ENCODE measurements at places on chromosomes 7 and 10.

- DNase-seq: no peak
These were observed 119.5 kb downstream of the CFAP58 start for GRCh38 chr10:104472957-104473745.

DNA sequence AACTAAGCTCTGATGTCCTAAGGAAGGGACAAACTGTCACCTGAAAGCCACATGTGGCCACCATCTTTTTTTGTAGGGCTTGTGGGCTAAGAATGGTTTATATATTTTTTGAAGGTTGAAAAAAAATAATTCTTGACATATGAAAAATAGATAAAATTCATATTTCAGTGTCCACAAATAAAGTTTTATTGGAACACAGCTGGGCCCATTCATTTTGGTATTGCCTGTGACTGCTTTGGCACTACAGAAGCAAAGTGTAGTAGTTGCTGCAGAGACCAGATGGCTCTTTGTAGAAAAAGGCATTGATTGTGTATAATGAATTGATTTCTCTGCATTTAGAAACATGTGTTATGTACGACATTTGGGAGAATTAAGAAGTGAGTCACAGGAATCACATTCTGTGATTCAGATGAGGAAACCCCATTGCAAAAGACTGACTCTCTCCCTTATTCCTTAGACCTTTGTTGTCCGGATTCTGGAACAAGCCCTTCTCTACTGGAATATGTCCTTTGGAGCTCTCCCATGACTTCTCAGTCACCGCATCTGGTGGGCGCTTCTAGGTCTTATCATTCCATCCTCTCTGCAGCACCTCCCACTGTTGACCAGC lies 438.7 kb downstream of the LRMDA start:
- DNase-seq: no peak

DNA sequence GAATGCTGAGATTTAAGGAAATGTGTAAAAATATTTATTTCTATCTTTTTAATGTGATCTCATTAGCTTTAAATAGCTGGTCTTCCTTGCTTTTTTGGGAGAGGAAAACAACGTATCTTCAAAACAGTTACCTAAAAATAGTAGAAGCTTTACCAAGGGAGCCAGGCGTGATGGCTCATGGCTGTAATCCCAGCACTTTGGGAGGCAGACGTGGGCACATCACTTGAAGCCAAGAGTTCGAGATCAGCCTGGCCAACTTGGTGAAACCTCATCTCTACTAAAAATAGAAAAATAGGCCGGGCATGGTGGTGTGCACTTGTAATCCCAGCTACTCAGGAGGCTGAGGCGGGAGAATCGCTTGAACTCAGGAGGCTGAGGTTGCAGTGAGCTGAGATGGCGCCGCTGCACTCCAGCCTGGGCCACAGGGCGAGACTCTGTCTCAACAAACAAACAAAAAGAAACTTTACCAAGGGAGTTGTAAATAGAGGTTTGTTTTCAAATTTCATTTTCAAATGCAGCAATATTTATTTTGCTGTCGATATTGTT lies 48.4 kb upstream of the ITGB1 start:
- DNase-seq: no peak

DNA sequence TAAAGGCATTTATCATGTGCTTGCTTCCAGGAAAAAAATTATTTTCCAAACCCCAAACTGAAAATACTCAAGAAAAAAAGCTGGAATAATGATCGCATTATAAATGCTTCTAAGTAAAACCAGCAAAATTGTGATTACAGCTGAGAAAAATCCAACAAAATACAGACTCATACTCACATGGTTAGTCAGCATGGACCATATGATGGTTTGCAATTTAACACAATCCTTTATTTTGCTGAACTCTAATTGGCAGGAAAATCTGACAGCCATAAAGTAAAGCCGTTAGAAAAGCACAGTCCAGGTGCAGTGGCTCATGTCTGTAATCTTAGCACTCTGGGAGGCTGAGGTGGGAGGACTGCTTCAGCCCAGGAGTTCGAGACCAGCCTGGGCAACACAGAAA lies 59.6 kb downstream of the BRI3 start:
- no peak for DNase-seq

GRCh38 chr10:28047061-28047460 lies 48.2 kb upstream of the ODAD2 start:
- DNase-seq: no peak
